Esophagus muscularis mucosa (tissue), 4 donors: ENCODE measurements at places on chromosomes 12 and 14. TPM values are rescaled to one million over a fixed set of nuclear protein-coding genes. Genes with fewer than 3 reads are reported as not detected.

Gene MANSC4
- not detected for total RNA-seq

Gene SYCP3
- total RNA-seq = not detected

GRCh38 chr12:65808580-65808979 lies 15.7 kb upstream of the HMGA2 start:
- H3K36me3 ChIP-seq = no peaks in the 10 kb centered on the region
- no peaks in the 10 kb centered on the region for H3K27me3 ChIP-seq
- no peak for DNase-seq
- H3K27ac ChIP-seq = no peak overlapping the region
- H3K4me1 ChIP-seq = no peaks in the 10 kb centered on the region

DNA sequence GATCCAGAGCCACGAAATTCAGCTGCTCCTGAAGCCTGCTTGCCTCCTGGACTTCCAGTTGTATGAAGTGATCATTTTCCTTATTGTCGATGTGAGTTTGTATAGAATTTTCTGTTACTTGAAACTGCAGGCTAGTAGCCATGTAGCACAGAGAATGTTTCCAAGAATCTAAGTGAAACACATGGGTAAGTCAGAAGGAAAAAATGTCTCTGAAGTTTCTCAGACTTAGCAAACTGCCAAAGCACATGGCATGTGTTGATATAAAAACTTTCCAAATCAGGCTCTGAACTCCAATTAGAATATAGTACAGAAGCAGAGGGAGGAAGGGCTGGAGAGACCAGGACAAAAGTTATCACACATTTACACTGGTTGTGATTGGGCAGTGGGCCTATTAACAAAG lies 9.8 kb upstream of the PCNX1 start:
- no peak for DNase-seq
- H3K27ac ChIP-seq = peak overlapping the region; percentile 77
- no peak overlapping the region for H3K4me3 ChIP-seq
- no peaks in the 10 kb centered on the region for H3K36me3 ChIP-seq
- no peaks in the 10 kb centered on the region for H3K27me3 ChIP-seq
- H3K4me1 ChIP-seq = peaks cover 54% of the 10 kb centered on the region

DNA sequence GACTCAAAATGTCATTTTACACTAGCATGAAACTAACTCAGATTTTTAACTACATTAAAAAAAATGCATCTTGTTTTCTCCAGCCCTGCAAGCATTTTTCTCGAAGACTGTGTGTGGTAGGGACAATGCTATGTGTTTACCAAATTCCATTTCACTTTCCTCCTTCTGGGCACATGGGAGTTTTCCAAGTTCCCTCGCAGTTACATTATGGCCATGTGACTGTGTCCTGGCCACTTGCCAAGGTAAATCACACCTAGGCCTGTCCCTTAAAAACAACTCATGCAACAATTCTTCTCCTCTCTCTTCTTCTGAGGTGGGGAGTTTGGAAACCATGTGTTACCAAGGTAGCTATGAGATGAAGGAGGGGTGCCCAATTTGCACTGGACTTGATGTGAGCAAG lies 108.7 kb downstream of the SYT10 start:
- no peak overlapping the region for H3K4me3 ChIP-seq
- no peaks in the 10 kb centered on the region for H3K4me1 ChIP-seq
- no peaks in the 10 kb centered on the region for H3K36me3 ChIP-seq
- DNase-seq = no peak

GRCh38 chr12:82359115-82359478 lies 768 bp downstream of the METTL25 start:
- H3K4me3 ChIP-seq = peak overlapping the region; percentile 97
- no peak for DNase-seq
- no peaks in the 10 kb centered on the region for H3K27me3 ChIP-seq
- peaks cover 30% of the 10 kb centered on the region for H3K36me3 ChIP-seq
- H3K4me1 ChIP-seq = peaks cover 50% of the 10 kb centered on the region
- peak overlapping the region; percentile 96 for H3K27ac ChIP-seq

Gene FGF23
- total RNA-seq = not detected

GRCh38 chr14:91348845-91349465 lies 68.7 kb downstream of the CCDC88C start:
- H3K36me3 ChIP-seq = no peaks in the 10 kb centered on the region
- no peaks in the 10 kb centered on the region for H3K27me3 ChIP-seq
- H3K27ac ChIP-seq = no peak overlapping the region
- DNase-seq = no peak
- peaks cover 18% of the 10 kb centered on the region for H3K4me1 ChIP-seq
- no peak overlapping the region for H3K4me3 ChIP-seq

DNA sequence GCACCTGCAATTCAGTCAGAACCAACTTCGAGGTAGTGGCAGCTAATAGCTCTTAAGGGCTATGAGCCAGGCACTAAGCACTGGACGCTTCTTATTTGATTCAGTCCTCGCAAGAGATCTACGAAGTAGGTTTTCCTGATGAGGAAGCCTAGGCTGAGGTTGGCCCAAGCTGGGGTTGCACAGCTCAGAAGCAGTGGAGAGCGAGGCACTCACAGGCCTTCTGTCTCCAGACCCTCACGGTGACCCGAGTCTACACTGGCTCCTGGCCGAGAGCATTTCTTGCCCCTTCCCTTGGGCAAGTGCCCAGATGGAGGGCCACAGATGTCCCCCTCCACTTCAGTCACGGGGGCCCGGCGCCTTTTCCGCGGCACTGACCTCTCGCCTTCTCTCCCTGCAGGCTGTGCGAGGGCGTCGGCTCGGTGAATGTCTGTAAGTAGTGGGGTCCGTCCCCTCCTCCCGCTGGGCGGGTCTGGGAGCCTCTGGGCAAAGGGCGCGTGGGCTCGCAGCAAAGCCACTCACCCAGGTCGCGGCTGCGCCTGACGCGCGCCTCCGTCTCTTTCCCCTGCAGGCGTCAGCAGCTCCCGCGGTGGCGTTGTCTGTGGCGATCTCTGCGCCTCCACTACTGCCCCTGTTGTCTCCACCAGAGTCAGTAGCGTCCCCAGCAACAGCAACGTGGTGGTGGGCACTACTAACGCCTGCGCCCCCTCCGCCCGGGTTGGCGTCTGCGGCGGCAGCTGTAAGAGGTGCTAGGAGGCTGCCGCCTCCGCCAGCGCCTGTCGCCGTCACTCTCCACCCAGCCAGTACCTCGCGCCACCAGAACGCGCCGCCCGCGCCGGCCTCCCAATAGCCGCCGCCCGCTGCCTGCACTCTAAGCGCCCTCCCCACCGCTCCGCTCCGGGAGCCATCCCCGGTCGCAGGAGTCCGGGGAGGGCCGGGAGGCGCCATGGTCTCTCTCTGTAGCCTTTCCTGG lies 13.1 kb downstream of the KRT83 start:
- DNase-seq = no peak
- peak overlapping the region; percentile 54 for H3K4me3 ChIP-seq
- peaks cover 19% of the 10 kb centered on the region for H3K4me1 ChIP-seq
- no peaks in the 10 kb centered on the region for H3K36me3 ChIP-seq
- no peaks in the 10 kb centered on the region for H3K27me3 ChIP-seq

GRCh38 chr14:64860039-64860438 lies 19.7 kb downstream of the SPTB start:
- H3K27ac ChIP-seq = no peak overlapping the region
- no peak overlapping the region for H3K4me3 ChIP-seq
- H3K27me3 ChIP-seq = no peaks in the 10 kb centered on the region
- DNase-seq = no peak
- no peaks in the 10 kb centered on the region for H3K36me3 ChIP-seq

GRCh38 chr14:48936362-48936761 lies 649.8 kb downstream of the RPS29 start:
- no peak for DNase-seq
- peaks cover 38% of the 10 kb centered on the region for H3K4me1 ChIP-seq
- peak overlapping the region; percentile 68 for H3K27ac ChIP-seq
- H3K27me3 ChIP-seq = no peaks in the 10 kb centered on the region

GRCh38 chr14:30129807-30130206 lies 202.2 kb upstream of the PRKD1 start:
- H3K4me3 ChIP-seq = no peak overlapping the region
- H3K4me1 ChIP-seq = no peaks in the 10 kb centered on the region
- H3K27ac ChIP-seq = no peak overlapping the region
- H3K27me3 ChIP-seq = no peaks in the 10 kb centered on the region

- peaks cover 9% of the 10 kb centered on the region for H3K4me1 ChIP-seq
- no peak overlapping the region for H3K27ac ChIP-seq
- H3K36me3 ChIP-seq = no peaks in the 10 kb centered on the region
- no peak for DNase-seq
- no peak overlapping the region for H3K4me3 ChIP-seq
Measured at GRCh38 chr14:100655741-100656085, 68.5 kb upstream of the BEGAIN start.

Gene ZBTB1
- 41.9 TPM for total RNA-seq

DNA sequence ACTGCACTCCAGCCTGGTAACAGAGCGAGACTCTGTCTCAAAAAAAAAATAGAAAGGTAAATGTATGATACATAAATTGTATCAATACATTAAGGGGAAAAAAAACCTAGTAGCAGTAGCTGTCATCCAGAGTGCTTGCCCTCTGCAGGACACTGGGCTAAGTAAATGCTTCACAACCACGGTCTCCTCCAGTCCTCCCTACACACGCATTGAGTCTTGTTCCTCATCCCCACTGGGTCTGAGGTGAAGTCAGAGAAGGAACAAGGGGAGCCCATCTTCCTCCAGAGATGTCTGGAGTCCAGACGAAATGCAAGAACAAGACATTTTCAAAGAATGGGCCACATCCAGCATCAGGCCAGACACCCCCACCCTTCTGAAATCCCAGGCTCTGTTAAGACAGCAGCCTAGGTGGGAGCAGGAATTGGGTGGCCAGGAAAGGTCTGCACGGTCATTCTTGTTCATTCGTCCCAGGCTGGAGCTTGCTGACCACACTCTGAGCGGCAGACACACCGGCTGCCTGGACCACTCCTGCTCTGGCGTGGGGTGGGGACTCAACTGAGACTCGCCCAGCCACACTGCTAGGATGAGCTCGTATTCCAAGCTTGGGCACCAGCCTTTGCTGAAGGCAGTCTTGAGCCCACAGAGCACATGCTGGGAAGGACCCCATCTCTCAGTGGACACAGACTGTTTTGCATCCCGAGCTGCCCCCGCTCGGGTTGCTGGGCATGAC lies 45.5 kb downstream of the CHGA start:
- H3K27me3 ChIP-seq = no peaks in the 10 kb centered on the region
- H3K4me1 ChIP-seq = peaks cover 64% of the 10 kb centered on the region
- no peaks in the 10 kb centered on the region for H3K36me3 ChIP-seq
- no peak overlapping the region for H3K4me3 ChIP-seq
- no peak overlapping the region for H3K27ac ChIP-seq

Gene CCDC184
- 2.5 TPM for total RNA-seq

Gene B3GNT4
- not detected for total RNA-seq

DNA sequence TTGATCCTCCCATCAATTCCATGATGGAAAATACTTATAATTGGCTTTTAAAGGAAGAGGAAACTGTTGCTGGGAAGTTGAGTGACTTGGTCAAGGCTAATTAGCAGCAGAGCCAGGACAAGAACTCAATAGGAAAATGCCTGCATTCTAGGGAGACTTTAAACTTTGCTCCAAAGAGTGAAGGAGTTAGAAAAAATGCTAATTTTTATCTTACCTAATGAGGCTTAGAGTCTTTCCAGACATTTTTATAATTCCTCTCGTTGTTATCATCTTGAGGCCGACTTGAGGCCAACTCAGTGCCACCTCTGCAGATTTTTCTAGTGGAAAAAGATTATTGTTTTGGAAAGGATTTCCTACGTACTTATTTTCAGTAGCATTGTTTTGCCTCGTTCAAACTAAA lies 344.6 kb downstream of the ETNK1 start:
- no peaks in the 10 kb centered on the region for H3K4me1 ChIP-seq
- H3K36me3 ChIP-seq = no peaks in the 10 kb centered on the region
- no peaks in the 10 kb centered on the region for H3K27me3 ChIP-seq
- DNase-seq = no peak

- H3K27ac ChIP-seq = no peak overlapping the region
- no peak overlapping the region for H3K4me3 ChIP-seq
- H3K4me1 ChIP-seq = no peaks in the 10 kb centered on the region
- no peaks in the 10 kb centered on the region for H3K36me3 ChIP-seq
Measured at GRCh38 chr12:102950107-102950949, 7.1 kb upstream of the ASCL1 start.

GRCh38 chr12:132196038-132196872 lies 52.0 kb downstream of the NOC4L start:
- H3K27ac ChIP-seq = no peak overlapping the region
- no peak for DNase-seq
- H3K36me3 ChIP-seq = no peaks in the 10 kb centered on the region
- H3K4me1 ChIP-seq = peaks cover under 1% of the 10 kb centered on the region
- H3K27me3 ChIP-seq = no peaks in the 10 kb centered on the region

Gene TMEM52B
- not detected for total RNA-seq

Gene ADAM20
- 2.5 TPM for total RNA-seq

DNA sequence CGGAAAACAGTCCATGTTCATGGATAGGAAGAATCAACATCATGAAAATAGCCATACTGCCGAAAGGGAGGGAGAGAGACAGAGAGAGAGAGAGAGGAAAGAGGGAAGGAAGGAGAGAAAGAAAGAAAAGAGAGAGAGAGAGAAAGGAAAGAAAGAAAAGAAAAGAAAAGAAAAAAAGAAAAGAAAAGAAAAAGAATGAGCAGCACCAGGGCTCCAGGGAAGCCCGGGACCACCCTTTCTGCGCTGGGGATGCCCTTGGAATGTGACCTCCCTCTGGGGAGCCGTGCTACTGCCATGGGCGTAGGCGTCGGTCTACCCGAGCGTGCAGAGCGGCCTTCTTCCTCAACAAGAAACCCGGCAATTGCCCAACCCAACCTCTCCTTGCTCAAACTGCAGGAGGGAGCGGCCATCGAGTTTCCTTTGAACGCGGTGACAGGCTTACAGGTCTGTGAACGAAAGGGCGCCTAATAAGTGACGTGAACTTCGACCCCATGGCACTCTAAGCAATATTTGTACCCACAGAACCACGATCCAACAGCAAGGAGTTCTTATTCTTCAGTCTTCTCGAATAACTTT lies 16.9 kb downstream of the OR6S1 start:
- peak overlapping the region; percentile 38 for H3K4me3 ChIP-seq
- H3K27me3 ChIP-seq = peaks cover 19% of the 10 kb centered on the region
- peaks cover 55% of the 10 kb centered on the region for H3K4me1 ChIP-seq
- DNase-seq = no peak

Gene GPX2
- not detected for total RNA-seq

DNA sequence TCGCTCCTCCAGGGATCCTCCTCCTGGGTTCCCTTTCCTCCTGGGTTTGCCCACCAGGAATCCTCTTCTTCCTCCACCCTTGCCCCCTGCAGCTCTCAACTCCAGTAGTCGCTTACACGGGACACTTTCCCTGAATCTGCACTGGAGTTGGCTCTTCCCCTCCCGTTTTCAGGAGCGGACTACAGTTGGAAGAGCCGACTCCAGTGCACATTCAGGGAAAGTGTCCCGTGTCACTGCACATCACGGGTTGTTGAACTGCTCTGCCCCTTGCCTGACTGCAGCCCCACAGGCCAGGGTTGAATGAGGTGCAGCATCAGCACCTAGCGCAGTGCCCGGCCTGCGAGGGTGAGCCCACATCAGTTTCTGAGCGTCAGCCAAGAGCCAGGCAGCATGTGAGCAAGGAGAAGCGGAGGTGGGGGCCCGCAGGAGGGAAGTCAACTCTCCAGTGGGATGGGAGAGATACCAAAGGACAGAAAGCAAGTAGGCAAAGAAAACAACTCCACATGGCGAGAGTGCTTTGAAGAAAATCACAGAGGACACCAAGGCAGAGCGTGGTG lies 13.1 kb downstream of the RAPGEF3 start:
- H3K27me3 ChIP-seq = no peaks in the 10 kb centered on the region
- H3K27ac ChIP-seq = no peak overlapping the region
- H3K4me1 ChIP-seq = peaks cover 14% of the 10 kb centered on the region
- DNase-seq = no peak
- peaks cover 53% of the 10 kb centered on the region for H3K36me3 ChIP-seq
